ENCODE measurements at places on chromosomes 12 and 14. TPM values are rescaled to one million over a fixed set of nuclear protein-coding genes. Genes with fewer than 3 reads are reported as not detected.

COL2A1 gene
- total RNA-seq, result not detected

DNA sequence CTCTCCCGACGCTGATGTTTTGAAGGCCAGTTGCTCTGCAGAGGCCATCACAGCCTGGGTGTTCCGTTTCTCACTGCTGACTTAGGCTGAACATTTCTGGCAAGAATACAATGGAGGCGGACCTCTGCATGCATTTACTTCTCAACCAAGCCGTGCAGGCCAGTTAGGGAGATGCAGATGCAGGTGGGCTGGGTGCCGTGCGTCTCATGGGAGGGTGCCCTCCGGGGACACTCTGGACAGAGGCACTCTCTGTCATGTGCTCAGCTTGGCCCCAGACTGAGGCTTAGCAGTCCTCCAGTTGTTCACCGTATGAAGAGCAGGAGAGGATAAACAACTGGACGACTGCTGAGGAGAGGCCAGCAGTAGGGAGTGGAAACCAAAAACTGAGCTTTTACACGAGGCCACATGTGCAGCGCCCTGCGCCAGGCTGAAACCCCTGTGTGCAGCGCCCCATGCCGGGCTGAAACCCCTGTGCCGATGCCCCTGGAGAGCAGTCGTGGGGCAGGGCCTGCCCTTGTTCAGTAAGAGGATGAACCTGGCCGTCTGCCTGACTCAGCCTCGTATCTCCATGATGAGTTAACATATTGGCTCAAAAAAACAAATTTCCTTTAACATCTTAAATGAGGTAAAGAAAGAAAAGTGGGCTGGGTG is 32.3 kb downstream of the DDX51 start:
- no peak for DNase-seq
- H3K4me3 ChIP-seq, result no peak overlapping the region
- no peaks in the 10 kb centered on the region for H3K4me1 ChIP-seq
- H3K27ac ChIP-seq, result no peak overlapping the region
- no peaks in the 10 kb centered on the region for H3K27me3 ChIP-seq

GRCh38 chr14:98977451-98977850 is 294.5 kb downstream of the BCL11B start:
- H3K27ac ChIP-seq, result no peak overlapping the region
- DNase-seq, result no peak
- H3K36me3 ChIP-seq, result peaks cover 11% of the 10 kb centered on the region
- H3K27me3 ChIP-seq, result no peaks in the 10 kb centered on the region

- DNase-seq, result no peak
- no peak overlapping the region for H3K4me3 ChIP-seq
- no peaks in the 10 kb centered on the region for H3K27me3 ChIP-seq
- no peak overlapping the region for H3K27ac ChIP-seq
Measured at GRCh38 chr14:92282669-92283068, 40.3 kb upstream of the SLC24A4 start.

DNA sequence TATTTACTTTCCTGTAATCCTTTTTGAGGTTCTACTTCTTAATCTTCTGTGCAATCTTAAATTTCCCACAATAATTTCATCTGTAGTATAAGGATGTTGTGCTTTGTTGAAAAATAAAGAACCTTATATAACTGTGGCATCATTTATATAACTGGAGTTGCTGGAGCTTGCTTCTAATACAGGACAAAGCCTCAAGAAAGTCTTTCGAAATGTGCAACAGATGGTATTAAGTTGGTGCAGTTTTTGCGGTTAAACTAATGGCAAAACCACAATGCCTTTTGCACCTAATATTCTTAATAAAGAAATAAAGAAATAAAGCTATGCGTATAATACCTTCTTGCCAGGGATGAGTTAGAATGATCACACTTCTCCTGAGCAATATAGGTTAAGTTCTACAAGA is 180.0 kb downstream of the KITLG start:
- no peak overlapping the region for H3K4me3 ChIP-seq
- no peak overlapping the region for H3K27ac ChIP-seq
- H3K4me1 ChIP-seq, result peaks cover 5% of the 10 kb centered on the region
- no peaks in the 10 kb centered on the region for H3K27me3 ChIP-seq
- DNase-seq, result no peak
